ENCODE measurements at places on chromosomes 11 and 22. TPM values are rescaled to one million over a fixed set of nuclear protein-coding genes. Genes with fewer than 3 reads are reported as not detected.
A peak's percentile ranks its signal among the peaks of the same experiment; 100 is the strongest.

BDNF gene
- total RNA-seq, result 0.20 TPM

SOX6 gene
- 6.3 TPM for total RNA-seq

TEX12 gene
- total RNA-seq, result not detected

UBQLNL gene
- total RNA-seq, result 1.1 TPM

C11orf91 gene
- total RNA-seq, result not detected

DNA sequence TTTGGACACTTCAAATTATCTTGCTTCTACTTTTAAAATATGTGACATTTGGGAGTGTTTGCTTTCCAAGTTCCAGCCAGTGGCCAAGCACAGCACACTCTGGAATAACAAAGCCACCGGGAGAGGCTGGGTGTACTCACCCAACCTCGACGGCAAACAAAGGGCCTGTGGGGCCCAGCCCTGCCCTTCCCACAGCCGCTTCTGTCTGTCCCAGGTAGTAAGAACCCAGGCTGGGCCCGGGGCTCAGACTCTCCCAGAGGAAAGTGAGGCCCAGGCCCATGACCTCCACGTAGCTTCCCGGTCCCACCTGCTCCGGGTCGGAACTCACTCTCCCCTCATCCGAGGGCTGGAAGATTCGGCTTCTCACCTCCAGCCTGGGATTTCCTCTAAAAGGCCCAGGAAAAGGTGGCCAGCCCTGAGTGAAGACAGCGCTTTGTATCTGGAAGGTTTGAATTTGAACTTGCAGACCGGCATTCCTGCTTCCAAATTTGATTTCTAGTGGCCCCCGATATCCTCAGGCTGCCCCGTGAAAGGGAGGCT is 93.5 kb downstream of the CELSR1 start:
- DNase-seq, result no peak

- DNase-seq, result no peak
Measured at GRCh38 chr11:59368238-59369022, 9.7 kb downstream of the OR5AN1 start.

- peak; percentile 66 for DNase-seq
Measured at GRCh38 chr22:43099095-43099494, 9.9 kb upstream of the TTLL1 start.

DNA sequence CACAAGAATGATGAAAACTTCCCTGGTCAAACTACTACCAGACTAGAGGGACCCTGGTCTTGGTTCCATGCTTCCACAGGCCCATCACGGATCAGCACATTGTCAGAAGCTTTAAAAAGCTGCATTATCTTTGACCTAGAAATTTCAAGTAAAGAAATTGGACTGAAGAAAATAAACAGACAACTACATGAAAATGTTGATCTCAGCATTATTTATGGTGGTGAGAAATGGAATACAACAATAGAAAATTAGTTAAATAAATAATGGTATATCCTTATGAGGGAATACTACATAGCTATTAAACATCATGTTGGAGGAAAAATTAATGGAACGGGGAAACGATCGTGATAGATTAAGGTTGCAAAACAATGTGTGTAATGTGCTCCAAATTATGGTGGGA is 13.7 kb downstream of the TENM4 start:
- DNase-seq, result no peak

- DNase-seq, result peak; percentile 61
Measured at GRCh38 chr11:77472991-77473800, 698 bp downstream of the PAK1 start.

GRCh38 chr11:69048031-69048693 is 570 bp upstream of the TPCN2 start:
- DNase-seq, result no peak

GRCh38 chr11:26474401-26474800 is 97.7 kb downstream of the MUC15 start:
- DNase-seq, result no peak

DNA sequence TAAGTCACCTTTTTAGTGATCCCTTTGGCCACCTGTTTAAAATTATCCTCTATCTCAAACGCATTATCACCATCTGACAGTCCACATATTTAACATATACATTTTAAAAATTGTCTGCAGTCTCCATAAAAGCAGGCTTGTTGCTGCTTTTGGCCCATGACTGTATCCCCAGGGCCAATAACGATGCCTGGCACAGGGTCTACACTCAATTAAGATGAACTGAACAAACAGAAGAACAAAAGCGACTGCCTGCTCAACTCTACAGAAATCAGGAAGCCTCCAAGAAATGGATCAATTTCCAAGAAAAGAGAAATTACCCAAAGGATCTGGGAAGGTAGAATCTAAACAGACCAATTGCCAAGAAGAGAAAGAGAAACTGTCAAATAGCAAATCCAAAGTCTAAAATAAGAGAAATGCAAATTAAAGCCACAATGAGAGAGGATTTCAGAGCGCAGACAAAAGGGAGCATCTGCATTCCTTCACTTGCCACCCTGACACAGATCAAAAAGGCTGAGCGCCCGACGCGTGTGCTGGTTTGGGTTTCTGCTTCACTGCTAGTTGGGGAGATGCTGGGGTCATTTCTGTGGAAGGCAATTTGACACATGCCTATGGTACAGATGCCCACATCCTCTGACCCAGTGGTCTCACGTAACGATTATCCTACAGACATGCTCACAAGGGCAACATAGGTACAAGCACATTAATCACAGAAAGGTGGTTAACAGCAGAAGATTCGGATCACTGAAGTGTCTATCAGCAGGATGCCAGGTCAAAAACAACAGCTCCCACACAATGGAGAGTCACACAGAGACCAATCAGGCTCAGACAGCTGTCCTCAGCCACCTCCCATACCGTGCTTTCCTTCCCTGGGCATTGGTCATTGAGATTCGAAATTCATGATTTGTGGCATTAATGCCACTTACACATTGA is 55.9 kb downstream of the SHISAL1 start:
- peak; percentile 10 for DNase-seq

DNA sequence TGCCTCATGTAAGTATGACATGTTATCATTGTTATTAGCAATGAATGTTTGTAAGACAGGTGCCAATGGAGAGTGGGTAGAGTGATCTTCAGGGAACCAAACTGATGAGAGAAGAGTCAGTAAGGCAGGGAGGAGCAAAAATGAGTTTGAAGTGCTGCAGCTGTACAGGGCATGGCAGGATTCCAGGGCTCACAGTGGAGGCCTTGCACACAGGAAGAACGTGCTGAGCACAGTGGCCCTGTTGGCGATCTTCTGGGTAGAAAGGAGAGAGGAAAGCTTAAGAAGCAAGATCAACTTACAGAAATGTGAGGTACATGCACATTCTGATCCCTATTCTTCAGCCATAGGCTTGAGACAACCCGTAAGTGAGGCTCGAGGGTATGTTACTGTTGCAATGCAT is 219.3 kb upstream of the TMEM45B start:
- no peak for DNase-seq

DNA sequence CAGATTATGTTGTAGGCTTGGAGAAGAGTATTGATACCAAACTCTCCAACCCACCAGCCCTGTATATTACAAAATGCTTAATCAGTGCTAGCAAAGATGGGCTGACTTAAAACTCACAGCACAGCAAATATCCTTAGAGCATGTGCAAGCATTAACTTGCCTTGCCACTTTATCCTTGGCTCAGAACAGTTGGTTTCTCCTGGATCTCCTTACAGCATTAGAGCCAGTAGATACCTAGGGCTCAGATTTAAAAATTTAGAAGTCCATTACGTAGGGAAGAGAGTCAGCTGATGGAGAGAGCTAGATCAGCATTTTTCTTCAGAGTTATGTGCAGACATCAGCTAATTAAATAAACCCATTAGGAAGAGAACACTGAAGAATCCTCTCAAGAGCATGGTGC is 198.5 kb upstream of the ZBED5 start:
- no peak for DNase-seq

DNA sequence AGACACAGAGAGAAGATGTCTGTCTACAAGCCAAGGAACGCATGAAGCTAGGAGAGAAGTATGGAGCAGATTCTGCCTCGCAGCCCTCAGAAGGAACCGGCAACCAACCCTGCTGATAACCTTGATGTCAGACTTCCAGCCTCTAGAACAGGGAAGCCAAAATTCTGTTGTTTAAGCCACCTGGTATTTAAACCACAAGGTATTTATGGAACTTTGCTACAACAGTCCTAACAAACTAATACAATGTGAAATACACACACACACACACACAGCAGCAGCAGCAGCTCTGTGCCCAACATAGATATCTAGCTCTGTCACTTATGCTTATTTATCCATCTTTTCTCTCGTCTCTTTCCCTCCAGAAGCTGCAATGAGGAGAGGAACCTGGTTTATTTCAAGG is 400.0 kb downstream of the ETS1 start:
- DNase-seq, result no peak

DNA sequence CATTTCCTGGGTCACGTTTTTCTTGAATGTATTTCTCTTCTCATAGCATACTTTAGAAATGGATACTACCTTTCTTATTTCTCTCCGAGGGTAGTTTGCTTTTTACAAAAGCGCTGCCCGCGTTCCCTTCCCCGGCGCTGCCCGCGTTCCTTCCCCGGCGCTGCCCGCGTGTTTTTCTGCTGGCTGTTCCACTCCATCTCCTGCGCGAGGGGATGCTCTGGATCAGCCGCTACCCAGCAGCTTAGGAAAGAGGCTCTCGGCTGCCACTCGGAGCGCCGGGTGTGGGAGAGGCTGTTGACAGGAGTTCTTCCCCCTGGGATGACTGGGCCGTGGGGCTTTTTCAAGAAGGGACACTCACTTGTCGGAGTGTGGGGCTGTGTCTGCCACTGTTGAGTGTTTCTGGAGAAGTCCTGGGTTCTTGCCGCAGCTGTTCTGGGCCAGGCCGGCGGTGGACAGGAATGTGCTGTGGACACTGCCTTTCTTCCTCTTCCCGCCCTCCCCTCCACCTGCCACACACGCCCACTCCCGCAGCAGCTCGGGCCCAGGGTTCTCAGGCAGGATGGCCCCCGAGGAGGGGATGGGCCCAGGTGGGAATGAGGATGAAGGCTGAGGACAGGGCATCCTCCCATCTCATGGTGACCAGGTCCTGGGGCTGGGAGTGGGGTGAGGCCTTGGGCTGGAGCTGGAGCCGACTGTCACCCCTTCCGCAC is 30.6 kb downstream of the GLB1L2 start:
- no peak for DNase-seq

DNA sequence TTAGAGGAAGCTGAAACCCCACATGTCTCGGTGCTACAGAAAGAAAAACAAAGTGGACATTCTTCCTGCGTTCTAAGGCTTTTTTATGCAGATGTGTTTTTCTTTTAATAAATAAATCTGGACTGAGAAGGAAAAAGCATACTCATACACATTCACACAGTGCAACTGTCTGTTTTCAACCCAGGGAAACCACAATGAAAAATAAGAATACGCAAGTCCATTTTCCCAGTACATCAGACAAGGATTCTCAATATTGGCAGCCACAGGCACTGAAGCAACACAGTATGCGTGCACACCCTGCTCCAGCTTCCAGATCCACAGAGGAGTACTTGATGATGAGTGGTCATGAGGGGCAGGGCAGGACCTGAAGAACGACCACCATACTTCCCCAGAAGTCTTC is 86.9 kb downstream of the ETS1 start:
- DNase-seq, result no peak

- peak; percentile 50 for DNase-seq
Measured at GRCh38 chr22:46770726-46771125, 8.3 kb downstream of the TBC1D22A start.

DNA sequence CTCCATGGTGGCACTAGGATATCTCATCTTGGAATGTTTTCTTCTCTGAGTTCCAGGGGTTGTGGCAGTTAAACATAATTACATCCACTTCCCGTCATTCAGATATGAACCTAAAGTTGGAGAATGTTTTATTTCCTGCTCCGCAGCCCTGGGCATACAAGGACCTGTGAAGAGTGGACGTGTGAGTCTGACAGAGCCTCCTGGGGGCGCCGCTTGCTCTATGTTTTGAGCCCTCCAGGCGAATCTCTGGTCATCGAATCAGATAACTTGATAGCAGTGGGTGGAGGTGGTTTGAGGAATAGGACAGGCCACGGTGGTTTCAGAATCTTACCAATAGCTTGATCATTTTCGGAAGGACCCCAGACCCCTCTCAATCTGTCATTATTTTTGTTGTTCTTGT is 174.2 kb downstream of the NTM start:
- no peak for DNase-seq

DNA sequence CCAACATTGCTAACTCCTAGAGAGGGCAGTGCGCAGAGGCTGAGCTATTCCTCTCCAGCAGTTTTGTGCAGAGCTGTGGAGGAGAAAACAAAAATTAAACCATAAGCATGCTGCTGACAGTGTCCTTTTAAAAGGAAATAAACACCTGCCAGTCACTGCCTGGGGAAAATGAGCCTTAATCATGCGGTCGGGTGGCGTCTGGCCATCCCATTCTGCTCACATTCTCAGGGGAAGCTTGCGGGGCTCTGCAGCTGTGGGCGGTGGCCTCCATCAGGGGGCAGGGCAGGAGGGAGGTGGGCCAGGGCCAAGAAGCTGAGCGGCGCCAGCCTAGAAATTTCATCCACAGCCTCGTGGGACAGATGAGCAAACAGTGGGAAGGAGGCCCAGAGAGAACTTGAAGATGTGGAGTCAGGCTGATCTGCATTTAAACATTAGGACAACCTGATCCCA is 71.0 kb upstream of the TP53I11 start:
- DNase-seq, result peak; percentile 21

GRCh38 chr11:127182586-127183203 is 182.1 kb upstream of the KIRREL3 start:
- no peak for DNase-seq

GRCh38 chr11:11073996-11074395 is 216.1 kb upstream of the ZBED5 start:
- DNase-seq, result no peak

DNA sequence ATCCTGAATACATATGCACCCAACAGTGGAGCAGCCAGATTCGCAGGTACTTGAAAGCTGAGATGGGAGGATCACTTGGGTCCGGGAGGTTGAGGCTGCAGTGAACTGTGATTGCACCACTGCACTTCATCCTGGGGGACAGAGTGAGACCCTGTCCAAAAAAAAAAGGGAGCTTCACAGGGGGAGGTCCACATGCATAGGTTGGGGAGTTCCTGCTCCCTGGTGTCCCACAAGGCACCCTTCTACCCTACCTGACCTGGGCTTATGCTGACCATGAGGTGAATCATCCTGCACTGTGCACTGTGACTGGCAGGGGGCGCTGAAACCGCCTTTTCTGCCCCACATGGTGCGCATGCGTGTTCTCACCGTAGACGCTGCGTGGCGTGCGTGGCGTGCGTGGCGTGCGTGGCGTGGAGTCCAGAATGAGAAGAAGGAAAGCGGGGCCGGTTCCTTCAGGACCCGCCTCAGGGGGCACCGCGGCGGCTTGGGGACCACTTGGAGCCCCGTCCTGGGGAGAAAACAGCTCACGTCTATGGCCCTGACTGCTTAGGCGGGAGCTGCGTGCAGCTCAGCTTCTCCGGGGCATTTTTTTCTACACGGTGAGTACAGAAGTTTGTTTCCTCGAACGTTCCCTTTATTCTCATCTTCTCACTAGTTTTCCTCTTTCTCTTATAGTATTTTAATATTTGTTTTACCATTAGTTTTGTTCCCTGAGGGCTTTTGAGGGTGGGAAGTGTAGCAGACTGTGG is 116.6 kb upstream of the GRK3 start:
- peak; percentile 88 for DNase-seq
